ENCODE measurements at places on chromosomes 5 and 9. TPM values are rescaled to one million over a fixed set of nuclear protein-coding genes. Genes with fewer than 3 reads are reported as not detected.

DNA sequence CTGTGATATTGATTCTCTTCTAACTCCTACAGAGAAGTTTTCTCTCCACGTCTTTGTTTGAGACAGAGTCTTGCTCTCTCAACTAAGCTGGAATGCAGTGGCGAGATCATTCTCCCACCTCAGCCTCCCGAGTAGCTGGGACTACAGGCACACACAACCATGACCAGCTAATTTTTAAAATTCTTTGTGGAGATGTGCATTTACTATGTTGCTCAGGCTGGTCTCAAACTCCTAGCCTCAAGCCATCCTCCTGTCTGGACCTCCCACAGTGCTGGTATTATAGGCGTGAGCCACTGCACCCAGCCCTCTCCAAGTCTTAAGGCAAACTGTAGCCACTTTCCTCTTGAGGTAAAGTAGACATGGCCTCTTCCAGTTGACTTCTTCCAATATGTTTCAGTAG is 72.2 kb downstream of the SNX18 start:
- H3K27me3 ChIP-seq, result no peaks in the 10 kb centered on the region
- no peak overlapping the region for H3K27ac ChIP-seq
- H3K4me1 ChIP-seq, result no peaks in the 10 kb centered on the region
- no peak overlapping the region for H3K4me3 ChIP-seq
- peaks cover 2% of the 10 kb centered on the region for H3K36me3 ChIP-seq
- DNase-seq, result no peak

DNA sequence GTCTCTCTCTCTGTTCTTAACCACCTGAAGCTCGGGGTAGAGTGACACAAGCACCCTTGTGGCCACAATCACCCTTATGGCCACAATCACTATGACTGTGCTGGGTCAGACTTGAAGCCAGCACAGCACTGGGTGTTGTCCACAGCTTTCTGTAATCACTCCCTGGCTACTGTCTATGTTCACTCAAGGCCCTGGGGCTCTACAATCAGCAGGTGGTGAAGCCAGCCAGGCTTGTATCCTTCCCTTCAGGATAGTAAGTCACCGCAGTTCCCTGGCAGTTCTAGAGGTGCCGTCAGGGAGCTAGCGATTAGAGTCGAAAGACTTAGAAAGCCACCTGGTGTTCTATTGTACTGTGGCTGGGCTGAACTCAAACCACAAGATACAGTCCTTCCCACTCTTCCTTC is 44.2 kb downstream of the GDA start:
- H3K27me3 ChIP-seq, result peaks cover 15% of the 10 kb centered on the region
- no peaks in the 10 kb centered on the region for H3K36me3 ChIP-seq
- no peak for DNase-seq
- H3K4me3 ChIP-seq, result no peak overlapping the region
- H3K4me1 ChIP-seq, result no peaks in the 10 kb centered on the region

- H3K27ac ChIP-seq, result no peak overlapping the region
- DNase-seq, result no peak
- no peaks in the 10 kb centered on the region for H3K4me1 ChIP-seq
These were observed 6.9 kb downstream of the UGT3A2 start for GRCh38 chr5:36059571-36060419.

GRCh38 chr9:8718121-8718725 is 918.6 kb upstream of the DMAC1 start:
- no peaks in the 10 kb centered on the region for H3K4me1 ChIP-seq
- no peak for DNase-seq
- H3K36me3 ChIP-seq, result no peaks in the 10 kb centered on the region
- H3K27ac ChIP-seq, result no peak overlapping the region
- H3K27me3 ChIP-seq, result no peaks in the 10 kb centered on the region
- no peak overlapping the region for H3K4me3 ChIP-seq

The C9orf153 gene
- not detected for total RNA-seq

The KIF2A gene
- 158 TPM for total RNA-seq

- H3K27me3 ChIP-seq, result no peaks in the 10 kb centered on the region
- H3K27ac ChIP-seq, result no peak overlapping the region
- no peaks in the 10 kb centered on the region for H3K36me3 ChIP-seq
- H3K4me3 ChIP-seq, result no peak overlapping the region
These were observed 48.2 kb upstream of the MTMR12 start for GRCh38 chr5:32360906-32361305.

The PRRX2 gene
- 3.3 TPM for total RNA-seq

DNA sequence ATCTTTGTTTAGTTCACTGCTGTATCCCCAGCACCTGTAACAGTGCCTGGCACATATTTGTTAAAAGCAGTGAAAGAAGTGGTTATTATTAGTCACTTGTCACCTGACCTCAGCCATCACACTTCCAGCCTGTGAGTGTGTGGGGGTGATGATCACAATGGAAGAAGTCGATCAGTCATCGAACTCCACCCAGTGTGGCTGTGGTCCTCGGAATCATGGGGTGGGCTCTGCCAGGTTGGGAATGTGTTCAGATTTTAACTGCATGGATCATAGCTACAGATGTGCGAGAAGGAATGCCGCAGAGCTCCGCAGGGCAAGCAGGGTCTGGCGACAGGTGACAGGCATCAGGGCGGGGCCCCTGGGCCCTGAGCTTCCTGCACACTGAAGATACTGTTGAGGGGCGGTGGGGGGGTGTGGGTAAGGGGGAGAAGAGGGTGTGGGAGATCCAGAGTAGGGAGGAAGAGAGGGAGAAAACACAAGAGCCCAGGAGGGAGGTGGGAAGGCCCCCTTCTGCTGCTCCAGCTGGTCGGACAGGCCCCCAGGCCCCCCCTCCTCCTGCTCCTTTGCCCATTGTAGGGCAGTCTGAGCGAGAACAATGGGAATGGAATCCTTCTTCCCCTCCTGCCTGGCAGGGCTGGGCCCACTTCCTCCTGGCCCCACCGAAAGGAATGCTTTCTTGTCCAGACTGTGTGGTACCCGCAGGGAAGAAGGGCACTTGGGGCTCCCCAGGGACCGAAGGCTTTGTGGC is 89.6 kb downstream of the SPRY4 start:
- H3K27ac ChIP-seq, result no peak overlapping the region
- no peaks in the 10 kb centered on the region for H3K36me3 ChIP-seq
- peak; percentile 17 for DNase-seq
- no peak overlapping the region for H3K4me3 ChIP-seq
- H3K27me3 ChIP-seq, result no peaks in the 10 kb centered on the region
- H3K4me1 ChIP-seq, result peaks cover 27% of the 10 kb centered on the region

- DNase-seq, result peak; percentile 53
- H3K4me1 ChIP-seq, result peaks cover 77% of the 10 kb centered on the region
- peak overlapping the region; percentile 90 for H3K27ac ChIP-seq
- no peaks in the 10 kb centered on the region for H3K27me3 ChIP-seq
- peaks cover 17% of the 10 kb centered on the region for H3K36me3 ChIP-seq
These were observed 37.0 kb downstream of the TNFSF8 start for GRCh38 chr9:114893221-114894010.

DNA sequence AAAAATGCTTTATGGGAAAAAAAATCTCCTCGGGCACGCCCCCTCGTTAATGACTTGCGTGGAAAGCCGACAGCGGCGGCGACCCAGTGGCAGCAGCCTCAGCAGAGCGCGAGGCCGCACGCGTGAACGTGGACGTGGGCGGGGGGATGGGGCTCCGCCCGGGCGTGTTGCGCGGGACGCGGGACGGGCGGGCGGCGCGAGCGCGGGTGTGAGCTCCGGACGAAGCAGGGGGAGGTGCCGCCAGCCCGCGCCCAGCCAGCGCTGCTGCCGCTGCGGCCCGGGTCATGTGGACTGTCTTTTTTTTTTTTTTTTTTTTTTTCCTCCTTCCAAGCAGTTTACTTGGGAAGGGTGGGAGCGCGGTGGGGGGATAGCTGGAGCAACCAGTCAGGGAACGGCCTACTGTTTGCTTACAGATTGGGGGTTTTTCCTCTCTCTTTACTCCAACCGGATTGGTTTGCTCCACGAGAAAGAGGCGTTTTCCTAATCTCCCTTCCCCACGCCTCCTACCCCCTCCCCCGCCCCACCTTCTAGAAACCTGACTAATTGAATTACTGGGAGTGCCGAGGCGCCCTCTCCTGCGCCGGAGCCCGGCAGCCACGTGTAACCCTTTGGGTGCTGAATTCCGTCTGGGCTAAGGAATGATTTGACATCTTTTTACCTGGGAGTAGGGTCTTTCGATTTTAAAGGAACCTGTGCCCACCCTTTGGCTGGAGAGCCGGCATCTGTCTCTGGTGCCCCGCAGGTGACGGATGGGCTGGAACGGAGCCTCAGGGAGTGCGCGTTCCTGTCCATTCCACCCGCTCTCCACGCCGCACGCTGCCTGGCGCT is 1.7 kb upstream of the EFNA5 start:
- H3K27ac ChIP-seq, result no peak overlapping the region
- peak overlapping the region; percentile 87 for H3K4me3 ChIP-seq
- H3K36me3 ChIP-seq, result no peaks in the 10 kb centered on the region

- no peak overlapping the region for H3K4me3 ChIP-seq
- no peak overlapping the region for H3K27ac ChIP-seq
- no peak for DNase-seq
- no peaks in the 10 kb centered on the region for H3K27me3 ChIP-seq
These were observed 3.4 kb downstream of the MAMDC4 start for GRCh38 chr9:136855461-136856078.

DNA sequence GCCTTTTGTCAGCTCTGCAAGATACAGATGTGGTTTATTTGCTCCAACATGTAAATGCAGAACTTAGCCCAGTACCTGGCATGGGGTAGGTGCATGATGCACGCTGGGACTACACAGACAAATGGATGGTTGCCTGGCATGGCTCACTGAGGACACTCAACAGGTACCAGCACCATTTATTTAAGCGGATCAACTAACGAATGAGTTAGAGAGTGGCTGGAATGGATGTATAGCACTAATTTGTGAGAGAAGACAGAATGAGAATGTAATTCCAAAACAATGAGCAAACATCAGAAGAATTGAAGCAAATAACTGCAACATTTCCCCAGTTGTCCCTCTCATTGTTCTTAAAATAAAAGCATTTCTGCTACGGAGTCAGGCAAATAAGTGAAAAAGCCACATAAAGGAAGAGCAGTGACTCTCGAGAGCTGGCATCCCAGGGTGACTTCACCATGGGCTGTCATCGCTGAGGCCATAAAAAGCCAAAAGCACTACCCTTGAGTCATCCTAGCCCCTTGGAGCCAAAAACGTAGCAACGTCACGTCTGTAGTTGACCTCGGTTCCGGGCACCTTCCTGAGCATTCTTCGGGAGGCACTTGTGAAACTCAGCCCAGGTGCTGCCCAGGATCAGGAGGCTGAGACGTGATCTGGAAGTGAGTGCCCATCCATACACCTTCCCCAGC is 290.3 kb downstream of the NSG2 start:
- H3K36me3 ChIP-seq, result no peaks in the 10 kb centered on the region
- no peak for DNase-seq
- no peak overlapping the region for H3K4me3 ChIP-seq
- H3K27me3 ChIP-seq, result peaks cover 11% of the 10 kb centered on the region
- H3K27ac ChIP-seq, result no peak overlapping the region

The COL27A1 gene
- 2.4 TPM for total RNA-seq

The TTC23L gene
- total RNA-seq, result 0.56 TPM

DNA sequence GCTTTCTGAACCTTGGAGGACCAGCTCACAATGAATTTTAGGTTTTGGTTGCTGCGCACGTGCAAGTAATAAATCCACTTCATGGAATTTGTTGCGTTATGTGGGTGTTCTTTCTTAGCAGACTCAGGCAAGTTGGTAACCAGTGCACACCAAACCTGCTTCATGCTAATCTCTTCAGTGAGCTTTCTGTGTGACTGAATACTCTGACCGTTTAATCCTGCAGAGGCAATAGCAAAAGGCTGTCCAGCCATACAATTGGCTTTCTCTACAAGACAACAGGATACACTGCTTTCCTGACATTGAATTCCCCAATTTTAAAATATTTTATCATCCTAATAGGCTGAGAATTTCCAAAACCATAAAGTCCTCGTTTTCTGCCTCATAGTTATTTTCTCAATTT is 10.3 kb downstream of the UGT3A2 start:
- no peak overlapping the region for H3K4me3 ChIP-seq
- H3K36me3 ChIP-seq, result no peaks in the 10 kb centered on the region
- H3K4me1 ChIP-seq, result peaks cover 6% of the 10 kb centered on the region
- H3K27ac ChIP-seq, result no peak overlapping the region
- peaks cover 12% of the 10 kb centered on the region for H3K27me3 ChIP-seq

DNA sequence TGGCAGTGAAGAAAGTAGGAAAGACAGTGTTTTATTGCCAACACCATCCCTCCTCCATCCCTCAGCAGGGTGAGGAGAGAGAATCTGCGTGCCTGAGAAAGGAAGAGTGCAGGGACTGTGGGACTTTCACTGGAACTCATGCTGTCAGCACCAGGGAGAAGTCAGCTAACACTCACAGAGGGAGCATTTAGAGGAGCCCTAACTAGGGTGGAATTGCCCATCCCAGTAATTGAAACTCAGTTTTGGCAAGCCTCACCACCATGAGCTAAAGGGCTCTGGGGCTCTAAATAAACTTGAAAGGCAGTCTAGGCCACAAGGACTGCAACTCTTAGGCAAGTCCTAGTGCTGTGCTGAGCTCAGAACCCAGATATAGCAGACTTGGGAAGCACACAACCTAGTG is 622.3 kb downstream of the SEMA5A start:
- no peak overlapping the region for H3K27ac ChIP-seq
- H3K4me1 ChIP-seq, result no peaks in the 10 kb centered on the region
- H3K27me3 ChIP-seq, result no peaks in the 10 kb centered on the region
- H3K4me3 ChIP-seq, result no peak overlapping the region
- H3K36me3 ChIP-seq, result no peaks in the 10 kb centered on the region

The SLC6A7 gene
- not detected for total RNA-seq

DNA sequence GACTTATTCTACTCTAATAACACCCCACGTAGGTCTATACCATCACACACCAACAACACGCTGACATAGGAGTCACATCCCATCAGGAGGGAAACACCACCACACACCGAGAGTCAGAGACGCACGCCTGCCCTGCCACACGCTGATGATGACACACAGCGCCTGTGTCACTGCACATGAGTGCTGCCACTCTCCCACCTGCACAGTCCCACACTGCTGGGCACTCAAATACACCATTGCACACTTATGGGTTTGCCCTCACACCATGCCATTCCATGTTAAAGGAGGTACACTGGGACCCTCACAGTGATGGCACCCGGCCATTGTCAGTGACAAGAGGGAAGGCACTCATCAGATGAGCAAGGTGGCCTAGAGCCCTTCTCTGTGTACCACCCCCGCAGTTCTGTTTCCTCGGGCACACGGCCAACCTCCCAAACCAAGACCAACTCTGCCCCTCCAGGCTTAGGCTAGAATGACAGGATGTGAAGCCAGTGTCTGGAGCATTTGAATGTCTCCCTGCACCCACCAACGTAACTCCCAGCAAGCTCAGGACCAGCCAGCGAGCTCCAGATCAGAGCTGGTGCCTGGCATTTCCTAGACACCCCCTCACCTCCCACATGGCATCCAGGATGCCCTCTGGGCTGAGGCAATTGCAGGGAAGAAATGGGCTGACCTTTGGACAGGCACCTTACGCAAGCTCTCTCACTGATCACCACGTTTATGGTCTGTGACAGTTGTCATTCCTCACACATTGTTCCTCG is 3.6 kb upstream of the CPLX2 start:
- peaks cover 3% of the 10 kb centered on the region for H3K4me1 ChIP-seq
- H3K27ac ChIP-seq, result no peak overlapping the region
- peak; percentile 10 for DNase-seq
- peaks cover 14% of the 10 kb centered on the region for H3K27me3 ChIP-seq
- no peaks in the 10 kb centered on the region for H3K36me3 ChIP-seq
